ENCODE measurements at places on chromosomes 12 and 14.

GRCh38 chr14:78612666-78613065 is 442.5 kb downstream of the NRXN3 start:
- DNase-seq, result no peak

DNA sequence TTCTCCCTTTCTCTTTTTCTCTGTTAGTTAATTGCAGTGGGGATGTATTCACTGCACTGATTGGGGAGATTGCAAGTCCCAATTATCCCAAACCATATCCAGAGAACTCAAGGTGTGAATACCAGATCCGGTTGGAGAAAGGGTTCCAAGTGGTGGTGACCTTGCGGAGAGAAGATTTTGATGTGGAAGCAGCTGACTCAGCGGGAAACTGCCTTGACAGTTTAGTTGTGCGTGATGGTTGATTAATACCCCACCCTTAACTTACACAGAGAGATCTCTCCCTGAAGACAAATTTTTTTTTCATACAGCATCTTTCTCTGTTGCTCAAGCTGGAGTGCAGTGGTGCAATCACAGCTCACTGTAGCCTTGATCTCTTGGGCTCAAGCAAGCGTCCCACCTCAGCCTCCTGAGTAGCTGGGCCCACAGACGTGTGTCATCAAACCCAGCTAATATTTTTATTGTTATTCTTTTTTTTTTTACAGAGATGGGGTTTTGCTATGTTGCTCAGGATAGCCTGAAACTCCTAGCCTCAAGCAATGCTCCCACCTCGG is 4.6 kb downstream of the C1S start:
- DNase-seq, result no peak

- no peak for DNase-seq
These were observed at the start of gene NXPH4 for GRCh38 chr12:57216014-57216911. NXPH4 (plus strand) TSS chr12:57216794; CDS start chr12:57216970, 176 bp downstream.

- no peak for DNase-seq
These were observed 10.6 kb upstream of the PSEN1 start for GRCh38 chr14:73125746-73126145.

DNA sequence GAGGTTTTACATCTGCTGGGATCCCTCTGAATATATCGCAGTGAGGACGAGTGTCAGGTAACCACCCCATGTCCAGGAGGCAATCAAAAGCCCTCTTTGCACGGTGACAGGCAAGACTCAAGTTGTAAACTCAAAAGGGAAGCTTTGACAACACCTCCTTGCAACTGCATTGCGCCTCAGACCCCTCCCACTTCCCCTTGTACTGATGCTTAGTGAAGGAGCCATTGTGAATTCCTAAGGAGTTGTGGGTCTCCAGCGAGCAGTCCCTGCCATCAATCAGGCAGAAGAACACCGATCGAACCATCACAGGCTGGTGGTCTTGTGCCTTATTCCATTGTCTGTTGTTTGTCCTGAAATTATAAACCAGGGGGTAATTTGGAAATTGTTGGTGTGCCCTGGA is 112.6 kb downstream of the CCDC60 start:
- no peak for DNase-seq

- no peak for DNase-seq
These were observed 16.2 kb downstream of the KIF21A start for GRCh38 chr12:39426636-39427240.

- DNase-seq, result no peak
These were observed at the start of gene A2ML1 for GRCh38 chr12:8822298-8822697. A2ML1 (plus strand) TSS chr12:8822621; CDS start chr12:8822652, 31 bp downstream.

GRCh38 chr12:50213439-50213838 is 46.3 kb upstream of the CERS5 start:
- DNase-seq, result no peak

DNA sequence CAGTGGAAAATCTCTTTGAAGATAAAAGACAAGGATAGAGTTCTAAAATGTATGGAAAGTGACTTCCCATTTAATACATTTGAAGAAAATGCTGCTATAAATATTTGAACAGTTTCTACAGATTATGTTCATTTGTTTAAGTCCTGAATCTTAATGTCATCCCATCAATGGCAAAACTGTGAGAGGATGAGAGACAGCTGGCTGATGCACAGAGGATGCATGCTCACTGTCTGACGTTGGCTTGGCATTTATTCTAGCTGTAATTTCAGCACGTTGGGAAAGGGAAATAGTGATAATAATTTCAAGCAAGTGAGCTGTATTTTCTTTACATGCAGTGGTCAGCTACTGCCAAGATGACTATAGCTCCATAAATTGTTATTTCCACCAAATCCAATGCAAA is 40.5 kb downstream of the PPFIA2 start:
- DNase-seq, result no peak

- DNase-seq, result no peak
These were observed 496.4 kb downstream of the FOXG1 start for GRCh38 chr14:29262979-29263378.

GRCh38 chr14:75570797-75571196 is 7.6 kb upstream of the FLVCR2 start:
- no peak for DNase-seq

GRCh38 chr14:97164021-97164420 is 366.8 kb downstream of the VRK1 start:
- DNase-seq, result no peak

GRCh38 chr12:25051656-25052195 is 102.8 kb upstream of the BCAT1 start:
- DNase-seq, result no peak

DNA sequence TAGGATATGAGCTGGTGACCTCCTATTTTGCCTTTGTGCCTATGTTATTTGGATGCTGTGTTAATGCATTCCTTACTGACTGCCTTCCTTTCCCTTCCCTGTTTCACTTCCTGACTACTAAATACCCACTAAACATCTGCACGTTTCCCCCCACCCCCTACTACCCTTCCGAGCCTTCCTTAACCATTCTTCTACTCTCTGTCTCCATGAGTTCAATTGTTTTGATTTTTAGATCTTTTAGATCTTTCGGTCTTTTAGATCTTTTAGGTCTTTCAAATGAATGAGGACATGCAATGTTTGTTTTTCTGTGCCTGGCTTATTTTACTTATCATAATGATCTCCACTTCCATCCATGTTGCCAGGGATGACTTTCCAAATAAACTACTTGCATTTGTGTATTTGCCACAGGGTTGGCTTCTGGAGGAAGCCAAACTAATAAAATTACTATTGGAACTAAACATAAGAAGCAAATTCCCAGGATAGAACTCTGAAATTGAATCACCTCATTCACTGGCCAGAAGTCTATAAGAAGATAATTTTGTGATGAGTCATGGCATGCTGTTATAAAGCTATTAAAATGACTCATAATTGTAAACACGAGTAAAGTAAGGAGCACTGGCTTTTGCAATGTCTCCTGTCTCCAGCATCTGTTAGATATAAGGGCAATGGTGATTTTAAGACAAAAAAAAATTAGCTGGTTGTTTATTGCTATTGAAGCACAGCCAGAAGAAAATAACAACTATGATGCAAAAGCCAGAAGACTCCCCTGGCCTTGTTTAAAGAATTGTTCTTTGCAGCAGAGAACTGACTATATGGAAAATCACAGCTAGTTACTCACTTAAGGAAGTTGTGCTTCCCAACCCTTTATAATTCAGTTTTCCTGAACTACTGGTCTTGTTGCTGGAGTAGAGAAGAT is 586.3 kb downstream of the LRFN5 start:
- no peak for DNase-seq
